ENCODE measurements at places on chromosomes 2 and 18.

DNA sequence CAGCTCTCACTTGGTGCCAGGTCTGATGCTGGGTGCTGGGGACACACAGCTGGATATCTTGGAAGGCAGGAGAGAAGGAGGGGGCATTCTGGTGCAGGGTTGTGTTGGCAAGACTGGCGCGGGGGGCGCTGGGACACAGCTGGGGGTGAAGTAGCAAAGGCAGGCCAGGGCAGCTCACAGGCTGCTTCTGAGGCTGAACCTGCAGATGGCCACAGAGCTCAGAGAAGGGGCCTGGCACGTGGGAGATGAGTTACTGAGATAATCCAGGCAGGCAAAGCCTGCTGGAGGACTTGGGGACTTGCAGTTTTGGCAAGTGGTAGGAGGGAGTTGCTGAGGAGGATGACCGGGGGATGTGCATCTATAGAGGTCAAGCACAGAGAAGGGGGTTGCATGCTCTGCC is 16.2 kb upstream of the DGKD start:
- DNase-seq = no peak

- peak; percentile 71 for DNase-seq
Measured at GRCh38 chr2:74457549-74458131, 598 bp upstream of the WBP1 start.

DNA sequence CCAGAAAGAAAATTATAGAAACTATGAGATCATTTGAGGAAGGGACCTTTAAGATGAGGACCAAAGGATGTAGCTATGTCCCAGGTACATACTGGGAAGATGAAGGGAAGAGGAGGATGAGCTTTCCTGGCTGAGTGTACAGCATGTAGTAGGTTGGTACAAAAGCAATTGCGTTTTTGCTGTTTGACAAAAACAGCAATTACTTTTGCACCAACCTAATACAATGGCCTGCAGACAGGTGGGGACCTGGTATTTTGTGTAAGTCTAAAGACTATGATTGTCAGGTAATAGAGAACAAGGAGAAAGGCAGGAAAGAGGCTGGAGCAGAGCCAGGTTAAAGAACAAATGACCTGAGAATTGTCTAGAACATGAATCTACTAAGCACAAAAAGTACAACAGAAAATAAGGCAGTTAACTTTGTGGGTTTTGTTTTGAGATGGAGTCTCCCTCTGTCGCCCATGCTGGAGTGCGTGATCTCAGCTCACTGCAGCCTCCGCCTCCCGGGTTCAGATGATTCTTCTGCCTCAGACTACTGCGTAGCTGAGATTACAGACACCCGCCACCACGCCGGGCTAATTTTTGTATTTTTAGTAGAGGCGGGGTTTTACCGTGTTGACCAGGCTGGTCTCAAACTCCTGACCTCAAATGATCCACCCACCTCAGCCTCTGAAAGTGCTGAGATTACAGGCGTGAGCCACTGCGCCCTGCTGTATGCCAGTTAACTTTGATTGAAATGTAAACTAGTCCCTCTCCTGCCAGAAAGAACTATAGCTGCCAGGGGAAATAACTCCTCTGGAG is 3.2 kb upstream of the TGOLN2 start:
- no peak for DNase-seq

- no peak for DNase-seq
Measured at GRCh38 chr2:239663364-239663924, 262.6 kb upstream of the HDAC4 start.

DNA sequence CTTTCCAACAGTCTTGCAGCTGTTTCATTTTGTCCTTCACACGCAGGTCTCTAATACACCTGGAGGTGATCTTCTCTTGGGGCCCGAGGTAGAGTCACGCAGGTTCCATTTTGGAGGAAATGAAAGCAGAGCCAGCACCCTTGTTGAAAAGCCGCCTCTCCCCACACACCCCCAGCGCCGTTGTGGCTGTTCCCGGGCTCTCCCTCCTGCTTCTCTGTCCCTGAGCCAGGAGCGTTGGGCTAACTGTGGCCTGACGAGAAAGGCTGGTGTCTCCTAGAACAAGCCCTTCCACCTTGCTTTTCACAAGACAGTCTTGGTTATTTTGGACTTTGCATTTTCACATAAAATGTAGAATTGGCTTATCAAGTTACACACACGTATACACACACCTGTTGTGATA is 16.3 kb downstream of the SNED1 start:
- no peak for DNase-seq

DNA sequence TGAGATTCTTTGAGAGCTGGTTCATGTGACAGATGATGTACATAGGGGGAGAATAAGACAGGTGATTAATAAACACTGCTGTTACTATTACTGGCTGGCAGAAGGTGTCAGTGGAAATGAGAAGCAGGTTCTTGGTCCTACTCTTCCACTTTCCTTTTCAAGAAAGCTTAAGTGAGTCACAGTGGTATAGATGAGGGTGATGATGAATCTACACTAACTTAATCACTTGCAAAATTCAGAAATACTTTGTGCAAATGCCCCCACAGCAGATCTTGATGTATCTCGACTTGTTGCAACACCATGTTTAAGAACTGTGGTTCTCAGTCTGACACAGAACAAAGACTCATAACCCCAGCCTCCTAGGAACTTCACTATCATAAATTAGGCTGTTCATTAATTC is 35.9 kb upstream of the MGAT5 start:
- DNase-seq = no peak

GRCh38 chr18:48284743-48285142 is 124.4 kb downstream of the ZBTB7C start:
- DNase-seq = no peak

- no peak for DNase-seq
Measured at GRCh38 chr2:45984896-45985473, 312.2 kb upstream of the EPAS1 start.
